RWPE2 (cell line): ENCODE measurements at places on chromosomes 16 and 17.

GRCh38 chr16:4886151-4886550 lies 38.9 kb downstream of the UBN1 start:
- peaks cover 14% of the 10 kb centered on the region for H3K4me1 ChIP-seq
- no peak overlapping the region for H3K4me3 ChIP-seq
- H3K27ac ChIP-seq = no peak overlapping the region
- H3K36me3 ChIP-seq = peaks cover 97% of the 10 kb centered on the region
- no peaks in the 10 kb centered on the region for H3K27me3 ChIP-seq
- no peak for DNase-seq

DNA sequence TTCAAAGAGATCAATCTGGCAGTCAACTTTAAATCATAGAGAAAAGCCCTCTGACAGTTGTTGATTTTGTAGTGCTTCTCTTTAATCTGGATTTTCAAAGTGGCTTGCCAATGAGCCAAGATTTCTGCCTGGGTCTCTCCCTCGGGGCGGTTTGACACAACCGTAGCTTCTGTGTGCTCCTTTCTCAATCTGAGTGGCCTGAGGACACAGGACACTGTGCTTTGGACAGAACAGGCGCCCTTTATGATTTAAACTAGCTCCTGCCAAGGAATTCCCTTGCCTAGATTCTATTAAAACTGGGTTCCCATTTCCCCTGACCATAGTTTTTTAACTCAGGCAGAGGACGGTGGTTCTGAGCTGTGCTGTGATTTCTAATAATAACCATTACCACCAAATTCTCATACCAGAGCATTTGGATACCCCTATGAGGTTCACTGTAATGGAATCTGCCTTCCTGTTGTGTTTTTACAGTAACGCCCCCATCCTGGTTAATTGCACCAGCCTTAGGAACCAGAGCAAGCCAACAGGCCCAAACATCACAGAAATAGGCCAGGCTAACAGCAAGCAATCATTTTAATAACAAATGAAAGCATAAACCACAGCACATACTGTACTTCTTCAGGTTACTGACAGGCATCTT lies 4.0 kb downstream of the ZFHX3 start:
- H3K4me3 ChIP-seq = no peak overlapping the region
- H3K27me3 ChIP-seq = no peaks in the 10 kb centered on the region
- peaks cover 33% of the 10 kb centered on the region for H3K4me1 ChIP-seq
- H3K36me3 ChIP-seq = no peaks in the 10 kb centered on the region

- H3K27ac ChIP-seq = no peak overlapping the region
- H3K4me3 ChIP-seq = no peak overlapping the region
- no peaks in the 10 kb centered on the region for H3K36me3 ChIP-seq
- no peaks in the 10 kb centered on the region for H3K4me1 ChIP-seq
Measured at GRCh38 chr16:68444056-68444657, 4.2 kb downstream of the SMPD3 start.

- no peaks in the 10 kb centered on the region for H3K27me3 ChIP-seq
- no peaks in the 10 kb centered on the region for H3K36me3 ChIP-seq
- DNase-seq = no peak
- peaks cover 5% of the 10 kb centered on the region for H3K4me1 ChIP-seq
Measured at GRCh38 chr16:65394281-65394680, 272.4 kb upstream of the CDH11 start.

GRCh38 chr17:47698749-47699535 lies 5.0 kb downstream of the TBKBP1 start:
- no peak overlapping the region for H3K27ac ChIP-seq
- H3K27me3 ChIP-seq = no peaks in the 10 kb centered on the region
- no peak for DNase-seq
- no peaks in the 10 kb centered on the region for H3K4me1 ChIP-seq

- DNase-seq = no peak
- H3K4me1 ChIP-seq = peaks cover 3% of the 10 kb centered on the region
- no peak overlapping the region for H3K4me3 ChIP-seq
- H3K36me3 ChIP-seq = no peaks in the 10 kb centered on the region
Measured at GRCh38 chr16:86294535-86295196, 215.7 kb upstream of the FOXF1 start.
